Smooth muscle cell of the coronary artery (primary cell): ENCODE measurements at places on chromosomes 5 and 9. TPM values are rescaled to one million over a fixed set of nuclear protein-coding genes. Genes with fewer than 3 reads are reported as not detected.

The CXXC5 gene
- 45.1 and 75.6 TPM in 2 replicates for total RNA-seq

The SHC3 gene
- total RNA-seq: 10.9 and 36.8 TPM in 2 replicates

The CD14 gene
- 2.8 and 107 TPM in 2 replicates for total RNA-seq

The NEURL1B gene
- total RNA-seq: 0.30 and 1.1 TPM in 2 replicates

The CCDC171 gene
- 1.7 and 3.6 TPM in 2 replicates for total RNA-seq

The MAMDC4 gene
- total RNA-seq: 0.59 and 0.75 TPM in 2 replicates

The ROR2 gene
- under 0.01 and 29.1 TPM in 2 replicates for total RNA-seq

The ACOT12 gene
- not detected in 2 replicates for total RNA-seq

The RALGDS gene
- 18.6 and 22.1 TPM in 2 replicates for total RNA-seq

The FBN2 gene
- total RNA-seq: 0.38 and 47.5 TPM in 2 replicates

The ARL14EPL gene
- total RNA-seq: not detected in 2 replicates

The SPINK6 gene
- not detected in 2 replicates for total RNA-seq

The RASGRF2 gene
- total RNA-seq: 0.59 and 8.9 TPM in 2 replicates

The VCAN gene
- total RNA-seq: 735 and 1,474 TPM in 2 replicates

The ERAP2 gene
- total RNA-seq: 21.2 and 30.7 TPM in 2 replicates

The GNPDA1 gene
- total RNA-seq: 38.2 and 81.9 TPM in 2 replicates

The AJM1 gene
- total RNA-seq: 0.90 and 1.6 TPM in 2 replicates

The FRRS1L gene
- under 0.01 and 0.94 TPM in 2 replicates for total RNA-seq

The DNAH5 gene
- 0.12 and 0.15 TPM in 2 replicates for total RNA-seq

The PCDHGC4 gene
- total RNA-seq: 0.90 and 2.5 TPM in 2 replicates

The NXNL2 gene
- total RNA-seq: 0.23 and 0.45 TPM in 2 replicates

The NIM1K gene
- 0.15 and 2.8 TPM in 2 replicates for total RNA-seq

The PDE8B gene
- total RNA-seq: 0.15 TPM in 1 of 2 replicates, not detected in the other

The ZFP2 gene
- 0.60 and 2.7 TPM in 2 replicates for total RNA-seq

The RLN1 gene
- not detected in 2 replicates for total RNA-seq

The CCIN gene
- 2.2 and 5.2 TPM in 2 replicates for total RNA-seq

The CAMK2A gene
- total RNA-seq: 0.08 and 0.35 TPM in 2 replicates

The CARD6 gene
- total RNA-seq: 8.9 and 11.7 TPM in 2 replicates

The CCNG1 gene
- total RNA-seq: 255 and 268 TPM in 2 replicates

The EIF4E1B gene
- total RNA-seq: not detected in 2 replicates

The MAPK9 gene
- 29.7 and 34.6 TPM in 2 replicates for total RNA-seq

The ACTBL2 gene
- total RNA-seq: 0.23 TPM in 1 of 2 replicates, not detected in the other

The SHLD3 gene
- 1.8 and 2.3 TPM in 2 replicates for total RNA-seq

The SV2C gene
- not detected in 2 replicates for total RNA-seq

The SLC6A19 gene
- total RNA-seq: not detected in 2 replicates

The PCDHA10 gene
- 0.08 and 1.4 TPM in 2 replicates for total RNA-seq

The EGFL7 gene
- 16.5 and 38.5 TPM in 2 replicates for total RNA-seq

The NR5A1 gene
- total RNA-seq: not detected in 2 replicates

The AFF4 gene
- 12.9 and 30.7 TPM in 2 replicates for total RNA-seq

The IFNE gene
- 2.2 and 4.4 TPM in 2 replicates for total RNA-seq

The ARL15 gene
- 21.3 and 22.5 TPM in 2 replicates for total RNA-seq

The CNTFR gene
- 0.12 TPM in 1 of 2 replicates, not detected in the other for total RNA-seq

The CEL gene
- total RNA-seq: under 0.01 and 0.15 TPM in 2 replicates

The HRCT1 gene
- total RNA-seq: 12.0 TPM in 1 of 2 replicates, not detected in the other

The SLC46A2 gene
- total RNA-seq: not detected in 2 replicates
